ENCODE measurements at places on chromosomes 13 and 19.

GRCh38 chr19:28218728-28219127, 994.2 kb downstream of the UQCRFS1 start:
- DNase-seq = no peak

GRCh38 chr19:8456064-8456463, 11.3 kb downstream of the HNRNPM start:
- DNase-seq = no peak

GRCh38 chr13:110322126-110322827, 15.2 kb downstream of the COL4A2 start:
- no peak for DNase-seq

DNA sequence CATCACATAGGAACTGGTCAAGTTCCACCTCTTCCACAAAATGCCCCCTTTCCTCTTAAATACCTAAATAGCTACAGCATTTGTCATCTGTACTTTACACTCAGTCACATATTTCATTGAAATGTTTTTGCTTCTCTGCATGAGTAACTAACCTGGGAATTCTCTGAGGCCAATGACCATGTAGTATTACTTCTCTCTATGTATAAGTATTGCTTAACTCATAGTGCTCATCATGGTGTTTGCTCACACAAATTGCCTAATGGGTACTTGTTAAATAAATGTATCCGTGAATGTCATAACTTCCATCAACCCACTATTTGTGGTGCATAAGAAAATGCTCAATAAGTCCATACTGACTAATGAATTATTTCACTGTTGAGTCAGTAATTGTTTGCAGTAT, 115.5 kb downstream of the FGF14 start:
- no peak for DNase-seq

DNA sequence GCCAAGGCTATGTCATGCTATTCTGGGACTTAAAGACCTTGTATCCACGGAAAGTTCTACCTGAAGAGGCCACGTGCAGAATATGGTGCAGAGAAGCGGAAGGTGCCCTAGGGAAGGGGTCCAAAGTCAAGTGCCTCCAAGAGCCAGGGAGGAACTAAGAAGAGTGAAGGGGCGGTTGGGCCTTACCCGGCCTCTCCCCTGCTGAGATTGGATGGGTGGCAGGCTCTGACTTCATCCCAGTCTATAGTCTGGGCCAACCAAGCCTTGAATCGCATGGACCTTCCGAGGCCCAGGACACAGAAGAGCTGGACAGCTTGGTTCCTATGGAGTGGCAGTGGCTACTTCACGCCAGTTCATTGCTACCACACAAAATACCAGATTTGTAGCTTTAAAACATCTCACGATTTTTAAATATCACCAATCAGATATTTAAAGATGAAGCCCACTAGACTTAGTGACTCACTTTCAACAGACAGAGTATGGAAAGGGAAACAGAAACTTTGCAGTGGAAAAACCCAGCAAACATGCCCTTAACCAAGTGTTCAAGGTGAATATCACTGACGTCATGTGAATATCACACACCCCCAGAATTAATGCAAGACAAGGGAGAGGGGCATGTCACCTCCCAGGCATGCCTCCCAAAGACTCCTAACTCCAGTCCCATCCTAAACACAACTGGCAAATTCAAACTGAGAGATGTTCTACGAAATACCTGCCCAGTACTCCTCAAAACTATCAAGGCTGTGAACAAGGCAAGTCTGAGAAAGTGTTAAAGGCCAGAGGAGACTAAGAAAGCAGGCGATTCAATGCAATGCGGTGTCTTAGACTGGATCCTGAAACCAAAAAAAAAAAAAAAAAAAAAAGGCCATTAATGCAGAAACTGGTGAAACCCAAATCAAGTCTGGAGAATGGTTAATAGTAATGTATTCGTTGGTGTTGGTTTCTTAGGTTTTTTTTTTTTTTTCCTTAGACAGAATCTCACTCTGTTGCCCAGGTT, 10.2 kb downstream of the C19orf12 start:
- no peak for DNase-seq

GRCh38 chr13:28636069-28636468, 22.9 kb upstream of the POMP start:
- no peak for DNase-seq

DNA sequence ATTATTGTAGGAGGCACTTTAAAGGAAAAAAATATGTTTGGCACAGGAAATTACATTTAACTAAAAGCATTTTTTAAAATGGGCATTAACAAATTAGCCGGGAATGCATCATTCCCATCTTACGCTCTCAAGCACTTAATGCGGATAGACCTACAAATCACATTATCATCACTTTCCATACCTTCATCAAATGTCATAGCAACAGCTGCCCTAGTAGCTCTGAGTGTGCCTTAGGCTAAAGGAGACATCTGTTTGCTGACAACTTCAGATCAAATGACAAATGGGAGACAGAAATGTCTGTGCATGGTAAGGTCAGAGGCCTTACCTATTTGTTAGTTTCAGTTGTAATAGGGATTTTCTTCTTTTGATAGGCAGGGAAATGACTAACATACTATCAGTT, 773.2 kb upstream of the SLC10A2 start:
- DNase-seq = no peak
